ENCODE measurements at places on chromosomes 7 and 10. TPM values are rescaled to one million over a fixed set of nuclear protein-coding genes. Genes with fewer than 3 reads are reported as not detected.

Gene KLF6
- total RNA-seq = 47.6 TPM

Gene CPA4
- total RNA-seq = 52.9 TPM

Gene AGR3
- not detected for total RNA-seq

Gene PRKCQ
- total RNA-seq = under 0.01 TPM
